ENCODE measurements at places on chromosomes 6 and 20. TPM values are rescaled to one million over a fixed set of nuclear protein-coding genes. Genes with fewer than 3 reads are reported as not detected.

GRCh38 chr6:12602951-12603672 lies 113.5 kb upstream of the PHACTR1 start:
- no peak for DNase-seq

- no peak for DNase-seq
Observed at GRCh38 chr6:113709936-113710509, 147.1 kb upstream of the MARCKS start.

The TBX18 gene
- total RNA-seq, result 58.6 TPM

GRCh38 chr6:81773887-81774286 lies 21.4 kb upstream of the TENT5A start:
- no peak for DNase-seq

DNA sequence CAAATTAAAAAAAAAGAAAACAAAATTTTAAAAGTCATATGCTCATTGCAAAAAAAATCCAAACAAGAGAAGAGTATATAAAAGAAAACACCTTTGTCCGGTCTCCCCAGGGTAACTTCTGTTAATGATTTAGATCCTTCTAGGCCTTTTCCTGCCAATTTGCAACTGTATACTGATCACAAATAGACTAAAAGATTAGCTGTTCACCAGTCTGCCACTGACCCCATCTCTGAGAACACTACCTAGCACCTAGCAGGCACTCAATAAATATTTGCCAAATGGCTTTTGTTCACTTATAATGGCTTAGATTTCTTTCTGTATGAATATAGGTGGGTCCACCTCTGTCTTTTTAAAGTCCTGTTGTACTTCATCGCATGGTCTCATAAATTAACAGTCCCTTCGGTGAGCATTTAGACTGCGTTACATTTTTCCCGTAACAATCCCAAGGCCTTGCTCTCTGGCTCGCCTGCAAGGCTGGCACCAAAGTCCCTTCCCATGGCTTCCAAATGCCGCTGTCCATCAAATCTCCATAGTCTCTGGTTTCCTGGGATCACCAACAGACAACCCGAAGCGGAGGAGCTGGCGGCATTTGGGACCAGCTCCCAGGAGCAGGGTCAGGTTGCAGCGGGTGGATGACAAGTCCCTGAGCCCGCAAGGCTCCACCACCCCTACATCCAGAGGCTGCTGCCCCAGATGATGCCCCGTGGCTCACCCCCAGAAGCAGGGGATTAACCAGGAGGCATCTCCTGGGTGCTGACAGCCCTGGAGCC lies 11.8 kb downstream of the JPH2 start:
- DNase-seq, result no peak
